ENCODE measurements at places on chromosomes 1 and 21.

DNA sequence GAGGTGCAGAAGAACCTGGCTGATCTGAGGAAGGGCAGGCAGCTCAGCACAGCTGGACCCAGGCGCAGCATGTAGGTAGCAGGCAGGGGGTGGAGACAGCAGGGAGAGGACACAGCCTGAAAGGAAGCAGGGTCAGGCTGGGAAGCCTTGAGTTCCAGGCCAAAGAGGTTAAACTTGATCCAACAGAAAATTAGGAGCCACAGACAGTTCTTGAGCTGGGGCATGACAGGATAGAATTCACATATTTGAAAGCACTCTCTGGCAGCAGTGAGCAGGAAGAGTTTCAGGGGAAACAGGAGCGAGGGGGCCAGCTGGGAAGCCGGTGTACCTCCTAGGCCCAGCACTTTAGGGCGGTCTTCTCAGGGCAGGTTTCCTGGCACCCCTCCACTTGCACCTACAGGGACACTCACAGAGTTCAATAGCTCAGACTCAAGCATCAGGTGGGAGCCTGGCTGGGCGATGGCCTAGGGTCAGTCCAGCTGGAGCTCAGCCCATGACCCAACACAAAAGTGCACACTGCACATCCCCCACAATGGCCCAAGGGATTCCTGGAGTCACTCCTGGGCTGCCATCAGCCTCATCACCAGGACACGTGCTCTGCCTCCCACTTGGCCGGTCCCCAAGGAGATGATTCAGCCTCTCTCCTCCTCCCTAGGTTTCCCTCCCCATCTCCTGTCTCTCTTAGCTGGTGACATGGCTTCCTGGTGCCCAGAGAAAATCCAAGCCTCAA, 22.7 kb downstream of the MATN1 start:
- peak; percentile 32 for DNase-seq

- no peak for DNase-seq
Observed at GRCh38 chr1:117529683-117530082, 76.2 kb upstream of the TENT5C start.

DNA sequence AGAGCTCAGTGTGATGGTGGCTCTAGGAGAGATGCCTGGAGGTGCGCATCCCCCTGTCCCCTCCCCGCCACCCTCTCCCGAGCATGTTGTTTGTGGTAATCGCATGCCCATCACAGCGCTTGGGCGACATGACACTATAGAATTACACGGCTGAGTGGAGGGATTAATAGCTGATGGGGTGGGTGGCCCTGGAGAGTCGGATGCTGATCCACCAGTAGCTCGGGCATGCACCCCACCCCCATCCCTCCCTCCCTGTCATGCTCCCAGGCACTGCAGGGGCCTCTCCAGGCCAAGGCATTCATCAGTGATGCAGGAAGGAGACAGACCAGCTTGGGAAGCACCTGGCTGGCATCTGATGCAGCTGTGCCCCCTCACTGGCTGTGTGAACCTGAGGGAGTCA, 159.0 kb upstream of the IGSF21 start:
- DNase-seq, result no peak

- no peak for DNase-seq
Observed at GRCh38 chr1:155077346-155077745, 1.3 kb upstream of the EFNA3 start.

DNA sequence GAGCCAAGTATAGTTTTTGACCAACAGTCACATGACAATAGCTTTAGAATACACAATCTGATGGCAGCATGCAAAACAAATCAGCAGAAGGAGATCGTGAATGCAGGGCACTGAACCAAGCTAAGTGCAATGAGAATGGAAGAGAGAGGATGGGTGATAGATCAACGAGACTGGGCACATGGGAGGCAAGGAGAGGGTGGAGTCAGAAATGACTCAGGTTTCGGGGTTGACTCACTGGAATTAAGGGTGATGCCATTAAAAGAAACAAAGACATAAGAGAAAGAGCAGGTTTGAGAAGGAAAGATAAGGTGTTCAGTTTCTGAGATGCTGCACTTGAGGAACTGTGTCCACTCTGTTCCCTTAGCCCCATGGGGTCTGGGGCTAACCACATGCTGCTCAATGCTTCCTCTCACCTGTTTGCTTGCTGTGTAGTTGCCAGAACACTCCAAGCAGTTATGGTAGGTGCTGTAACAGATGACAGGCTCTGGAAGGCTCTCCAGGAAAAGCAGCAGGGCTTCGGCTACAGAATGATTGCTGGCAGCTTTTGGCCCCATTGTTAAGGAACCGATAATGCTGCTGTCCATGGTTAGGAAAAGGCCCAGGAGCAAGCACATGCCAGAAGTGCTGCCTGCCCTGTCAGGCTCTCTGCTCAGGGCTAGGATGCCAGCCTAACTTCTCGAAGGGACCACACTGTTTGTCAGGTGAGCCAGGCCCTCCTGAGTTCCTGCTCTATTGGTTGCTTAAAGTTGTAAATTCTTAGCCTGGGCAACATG, 6.1 kb upstream of the MTF1 start:
- no peak for DNase-seq

DNA sequence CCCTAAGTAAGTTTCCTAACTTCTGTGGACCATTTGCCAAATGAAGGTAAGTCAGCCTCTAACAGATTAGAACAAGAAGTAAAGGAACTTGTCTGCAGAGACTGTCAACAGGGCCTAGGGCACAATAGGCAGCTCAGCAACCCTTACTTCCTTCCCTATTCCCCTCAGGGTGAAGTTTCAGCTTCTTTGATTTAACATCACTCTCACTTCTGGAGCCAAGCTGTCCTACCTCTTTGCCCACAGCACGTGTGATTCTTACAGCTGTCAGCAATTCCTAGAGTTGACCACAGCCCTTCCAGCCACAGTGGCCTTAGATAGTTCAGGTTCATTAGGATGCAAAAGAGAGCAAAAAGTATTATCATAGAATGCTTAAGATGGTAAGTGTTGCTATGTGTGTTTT, 7.6 kb upstream of the EIF4G3 start:
- no peak for DNase-seq

- DNase-seq, result peak; percentile 23
Observed at GRCh38 chr1:27832762-27833161, 2.2 kb downstream of the PPP1R8 start.

- DNase-seq, result no peak
Observed at GRCh38 chr1:163263818-163264655, 57.7 kb upstream of the NUF2 start.

DNA sequence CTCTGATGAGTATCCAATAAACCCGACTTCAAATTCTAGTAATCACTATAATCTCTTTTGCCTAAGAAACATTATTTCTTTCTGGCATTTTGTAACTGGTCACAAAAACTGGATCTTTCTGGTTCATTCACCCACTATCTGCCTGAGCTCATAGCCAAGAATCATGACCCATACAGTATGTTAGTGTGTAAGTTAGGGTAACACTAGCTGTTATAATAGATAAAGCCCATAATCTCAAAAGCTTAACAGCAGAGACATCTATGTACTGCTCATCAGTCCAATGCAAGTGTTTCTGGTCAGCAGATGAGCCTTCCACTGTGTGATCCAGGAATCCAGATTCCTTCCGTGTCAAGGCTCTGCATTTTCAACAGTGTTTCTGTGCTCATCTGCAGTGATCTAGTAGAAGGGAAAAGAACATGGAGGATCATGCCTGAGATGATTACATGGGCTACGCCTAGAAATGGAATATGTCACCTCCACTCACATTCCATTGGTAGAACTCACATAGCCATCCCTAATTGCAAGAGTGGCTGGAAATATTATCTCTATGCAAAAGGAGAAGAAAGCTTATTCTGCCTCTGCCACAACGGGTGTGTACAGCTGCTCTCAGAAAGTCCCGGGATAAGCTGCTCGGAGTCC, 27.7 kb downstream of the RRAGC start:
- DNase-seq, result no peak

- DNase-seq, result no peak
Observed at GRCh38 chr1:37634244-37634991, at the start of gene RSPO1. Gene RSPO1, minus strand, starts transcription at chr1:37634892. Its CDS starts 5,231 bp downstream, at chr1:37629661.

GRCh38 chr1:51729156-51729823, 112.4 kb downstream of the OSBPL9 start:
- peak; percentile 57 for DNase-seq

DNA sequence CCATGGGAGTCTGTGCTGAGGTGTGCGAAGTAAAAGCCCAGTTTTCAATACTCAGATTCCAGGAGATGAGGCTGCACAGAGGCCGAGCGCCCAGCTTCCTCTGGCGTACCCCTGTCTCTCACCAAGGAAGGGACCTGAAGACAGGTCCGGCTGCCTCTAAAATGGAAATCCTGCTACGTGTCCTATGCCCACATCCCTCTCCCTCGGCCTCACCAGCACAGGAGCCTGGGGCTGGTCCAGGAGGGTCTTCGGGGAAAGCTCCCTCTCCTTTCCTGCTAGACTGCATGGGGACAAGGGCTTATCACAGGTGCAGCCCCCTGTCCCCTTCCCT, 392 bp downstream of the MRPL55 start:
- DNase-seq, result no peak

- DNase-seq, result no peak
Observed at GRCh38 chr1:60052601-60053000, 21.0 kb downstream of the C1orf87 start.

GRCh38 chr1:205071801-205072200, 12.5 kb downstream of the TMEM81 start:
- DNase-seq, result no peak

DNA sequence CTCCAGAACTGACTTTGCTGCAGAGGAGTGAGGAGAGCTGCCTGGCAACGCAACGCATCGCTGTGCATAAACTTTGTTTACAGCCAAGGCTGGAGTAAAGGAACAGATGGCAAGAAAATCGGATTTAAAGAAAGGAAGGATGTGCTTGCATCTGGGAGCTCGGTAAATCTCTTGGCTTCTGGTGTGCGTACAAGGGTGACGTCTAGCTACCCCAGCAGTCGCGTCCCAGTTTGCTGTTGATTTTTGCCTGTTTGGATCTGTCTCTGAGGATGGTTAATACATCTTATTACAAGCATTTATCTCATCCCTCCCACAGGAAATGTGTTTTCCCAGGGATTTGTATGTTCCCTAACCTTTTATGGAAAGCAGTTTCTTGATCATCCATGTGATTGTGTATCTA, 73.3 kb upstream of the RALGPS2 start:
- DNase-seq, result no peak

DNA sequence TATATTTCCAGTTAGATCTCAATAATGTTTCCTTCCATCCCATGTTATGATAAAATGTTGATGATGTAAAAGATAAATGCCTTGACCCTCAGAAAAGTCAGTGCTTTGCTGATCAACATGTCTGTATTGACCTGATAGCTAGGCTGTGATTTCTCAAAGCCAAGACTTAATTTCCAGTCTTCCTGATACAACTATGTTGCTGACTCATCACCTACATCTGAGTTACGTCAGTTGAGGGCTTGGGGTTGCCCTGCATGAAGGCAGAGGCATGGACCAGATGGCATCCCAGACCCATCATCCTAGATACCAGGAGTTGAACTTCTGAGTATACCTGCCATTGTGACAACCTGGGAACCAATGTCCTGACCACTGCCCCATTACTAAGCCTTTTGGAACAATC, 4.8 kb downstream of the LCE1D start:
- DNase-seq, result no peak

DNA sequence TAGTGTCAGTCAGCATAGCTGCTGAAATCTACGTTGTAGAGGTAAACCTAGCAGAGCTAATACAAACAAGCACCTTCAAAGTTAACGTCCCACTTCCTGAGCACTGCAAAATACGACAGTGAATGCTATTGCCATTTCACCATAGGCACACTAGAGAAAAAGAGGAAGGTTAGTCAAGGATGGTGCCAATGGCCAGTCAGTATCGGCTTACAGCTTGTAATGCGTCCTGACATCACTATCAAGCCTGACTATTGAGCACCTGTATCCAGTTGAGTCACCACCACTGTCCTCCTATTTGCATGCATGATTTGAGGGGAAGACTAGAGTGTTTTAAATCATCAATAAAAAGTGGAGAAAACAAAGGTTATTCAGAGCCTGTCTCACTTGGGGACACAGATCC, 34.4 kb downstream of the NUCKS1 start:
- no peak for DNase-seq

- no peak for DNase-seq
Observed at GRCh38 chr1:117240547-117240946, 29.8 kb upstream of the VTCN1 start.

- no peak for DNase-seq
Observed at GRCh38 chr21:43021191-43021590, 46.8 kb downstream of the PKNOX1 start.

GRCh38 chr1:13564073-13564472, 19.6 kb upstream of the PDPN start:
- DNase-seq, result no peak

- DNase-seq, result peak; percentile 4
Observed at GRCh38 chr1:17335821-17336710, 28.1 kb downstream of the PADI4 start.

DNA sequence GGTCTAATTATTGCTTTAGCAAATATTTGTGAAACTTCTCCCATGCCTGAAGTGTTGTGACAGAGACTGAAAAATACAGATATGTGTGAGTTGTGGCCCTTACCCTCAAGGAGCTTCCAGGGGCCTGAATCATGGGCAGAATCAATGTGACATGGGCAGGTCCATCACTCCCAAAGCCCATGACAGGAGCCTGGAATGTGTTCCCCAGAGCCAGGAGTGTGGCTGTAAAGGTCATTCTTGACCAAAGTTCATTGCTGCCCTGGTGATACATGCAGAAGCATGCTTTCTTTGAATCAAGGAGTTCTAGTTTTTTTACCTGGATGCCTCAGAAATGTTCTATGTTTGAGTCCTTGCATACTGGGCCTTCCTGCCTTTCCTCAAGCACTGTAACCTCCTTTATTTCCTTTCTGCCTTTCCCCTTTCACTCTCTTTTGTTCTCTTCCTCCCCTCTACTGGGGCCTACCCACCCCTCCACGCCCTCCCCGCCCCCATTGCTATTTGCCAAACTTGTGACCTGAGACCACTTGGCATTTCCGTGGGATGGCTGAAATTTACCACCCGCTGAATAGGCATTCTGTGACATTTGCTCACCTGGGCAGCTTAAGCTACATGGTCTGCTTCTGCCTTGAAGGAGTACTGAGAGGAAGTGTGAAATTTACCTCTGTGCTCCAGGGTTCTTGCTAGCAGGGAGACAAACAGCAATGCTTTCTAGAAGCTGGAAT, 19.7 kb downstream of the PBX1 start:
- DNase-seq, result no peak

DNA sequence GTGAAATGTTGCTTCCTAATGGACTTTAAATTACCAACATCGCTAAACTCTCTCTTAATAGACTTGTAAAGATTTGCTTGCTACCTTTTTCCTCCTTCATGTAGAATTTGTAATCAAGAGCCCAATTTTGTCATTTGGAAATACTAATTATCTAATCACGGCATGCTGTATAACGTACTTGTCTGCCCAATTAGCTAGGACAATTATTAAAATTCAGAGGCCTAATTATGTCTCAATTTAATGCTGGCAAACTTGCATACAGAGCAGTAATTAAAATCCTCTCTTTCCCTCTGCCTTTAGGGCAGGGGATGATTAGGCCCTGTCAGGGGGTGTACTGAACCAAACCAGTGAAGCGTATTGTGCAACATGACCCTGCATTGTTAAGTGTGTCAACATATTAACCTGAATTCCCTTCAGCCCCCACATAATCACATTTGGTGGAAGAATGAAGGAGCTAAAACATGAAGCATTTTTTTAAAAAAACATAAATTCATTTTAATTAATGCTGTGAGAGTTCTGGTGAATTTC, 137.4 kb upstream of the BARHL2 start:
- no peak for DNase-seq

- no peak for DNase-seq
Observed at GRCh38 chr1:229627003-229627402, 956 bp downstream of the URB2 start.

GRCh38 chr21:35838987-35839763, 221.2 kb downstream of the SETD4 start:
- DNase-seq, result no peak

All from skeletal muscle cell (primary cell).